PC-9 (cell line): ENCODE measurements at places on chromosomes 5 and 9. TPM values are rescaled to one million over a fixed set of nuclear protein-coding genes. Genes with fewer than 3 reads are reported as not detected.

DNA sequence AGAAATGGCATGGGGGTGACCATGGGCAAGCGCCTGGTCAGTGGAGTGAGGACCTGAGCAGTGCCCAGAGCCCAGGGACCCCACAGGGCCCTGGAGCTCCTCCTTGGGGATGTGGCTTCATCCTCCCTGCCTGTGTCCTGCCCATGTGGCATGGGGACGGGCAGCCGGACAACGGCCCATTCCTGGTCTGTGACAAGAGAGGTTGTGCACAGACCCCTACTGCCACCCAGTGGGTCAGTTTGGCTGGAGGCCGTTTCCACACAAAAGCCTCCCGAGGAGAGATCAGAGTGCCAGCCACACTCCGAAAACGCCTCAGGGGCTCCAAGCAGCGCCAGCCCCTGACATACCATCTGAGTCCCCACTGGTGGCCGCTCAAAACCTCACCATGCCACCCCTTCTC is 19.8 kb downstream of the SLC6A18 start:
- DNase-seq = no peak

Gene MAN2A1
- 26.3 and 27.3 TPM in 2 replicates for total RNA-seq

DNA sequence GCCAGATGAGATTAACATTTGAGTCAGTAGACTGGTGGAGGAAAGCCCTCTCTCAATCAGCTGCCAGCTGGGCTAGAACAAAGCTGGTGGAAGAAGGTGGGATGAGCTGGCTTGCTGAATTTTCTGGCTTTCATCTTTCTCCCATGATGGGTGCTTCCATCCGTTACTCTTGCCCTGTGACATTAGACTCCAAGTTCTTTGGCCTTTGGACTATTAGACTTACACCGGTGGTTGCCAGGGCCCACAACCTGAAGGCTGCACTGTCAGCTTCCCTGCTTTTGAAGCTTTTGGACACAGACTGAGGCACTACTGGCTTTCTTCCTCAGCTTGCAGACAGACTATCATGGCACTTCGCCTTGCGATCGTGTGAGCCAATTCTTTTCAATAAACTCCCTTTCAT is 642.7 kb downstream of the TAF11L14 start:
- no peak for DNase-seq

GRCh38 chr5:168292786-168293696 is 1.6 kb downstream of the WWC1 start:
- DNase-seq = no peak

- DNase-seq = no peak
These were observed 36.4 kb upstream of the DAB2 start for GRCh38 chr5:39461007-39461682.

GRCh38 chr5:73624888-73625287 is 1.1 kb upstream of the ARHGEF28 start:
- DNase-seq = no peak

Gene PROP1
- total RNA-seq = not detected in 2 replicates

DNA sequence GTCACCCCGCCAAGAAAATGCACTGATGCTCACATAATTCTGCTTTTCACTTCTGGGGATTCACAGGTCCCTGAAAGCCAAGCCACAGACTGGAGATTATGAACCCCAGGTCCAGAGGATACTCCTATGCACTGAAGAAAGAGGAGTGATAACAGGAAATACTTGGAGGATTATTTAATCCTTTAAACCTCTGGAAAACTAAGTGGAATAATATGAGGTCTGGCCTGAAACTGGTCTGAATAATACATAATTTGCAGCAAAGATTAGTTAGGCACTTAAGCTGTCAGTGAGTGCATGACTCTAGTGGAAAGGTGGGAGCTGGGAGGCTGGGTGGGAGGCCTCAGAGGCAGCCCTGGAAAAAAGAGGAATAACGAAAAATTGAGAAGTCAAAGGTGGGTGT is 45.7 kb downstream of the MARCHF3 start:
- DNase-seq = no peak

DNA sequence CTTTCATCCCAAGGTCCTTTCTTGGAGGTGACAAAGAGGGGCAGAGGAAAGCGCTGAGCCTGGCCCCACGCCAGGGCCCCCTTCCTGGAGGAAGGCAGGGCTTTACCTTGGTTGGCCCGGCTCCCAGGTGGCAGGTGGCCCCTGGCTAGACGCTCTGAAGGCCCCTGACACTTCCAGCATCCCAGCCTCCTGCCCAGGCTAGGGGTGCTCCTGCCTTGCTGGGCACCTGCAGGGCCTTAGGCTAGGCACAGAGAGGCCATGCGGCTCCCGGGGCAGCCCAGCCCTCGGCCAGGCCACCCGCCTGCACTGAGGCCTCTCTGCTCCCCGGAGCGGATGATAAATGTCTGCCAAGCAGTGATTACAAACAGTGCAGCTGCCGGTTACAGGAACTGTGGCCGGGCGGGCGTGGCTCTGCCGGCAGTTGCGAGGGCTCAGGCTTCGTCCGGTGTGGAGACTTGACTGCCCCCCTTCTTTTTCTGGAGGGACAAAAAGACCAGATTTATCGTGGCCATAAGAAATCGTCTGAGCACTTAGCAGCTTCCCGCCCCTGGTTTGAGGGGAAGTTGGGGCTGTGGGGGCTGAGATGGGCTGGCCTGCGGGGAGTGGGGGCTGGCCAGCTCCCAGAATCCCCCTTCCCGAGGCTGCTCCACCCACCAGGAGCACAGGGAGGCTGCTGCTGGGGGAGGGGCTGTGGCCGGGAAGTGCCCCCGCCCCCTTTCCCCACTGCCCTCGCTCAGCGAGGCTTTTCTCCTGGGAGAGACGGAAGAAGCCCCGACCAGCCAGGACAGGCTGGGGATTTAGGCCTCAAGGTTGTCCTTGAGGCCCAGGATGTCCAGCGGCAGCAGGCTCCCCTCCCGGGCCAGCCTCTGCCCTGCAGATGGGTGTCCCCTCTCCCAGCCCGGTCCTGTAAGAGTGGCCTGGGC is 31.6 kb upstream of the UBAC1 start:
- no peak for DNase-seq

Gene TEK
- not detected in 2 replicates for total RNA-seq

- no peak for DNase-seq
These were observed 1.7 kb downstream of the RACK1 start for GRCh38 chr5:181242031-181242451.

GRCh38 chr9:107147134-107147533 is 135.9 kb upstream of the RAD23B start:
- DNase-seq = no peak
